ENCODE measurements at places on chromosomes 12 and 14.

GRCh38 chr14:26204728-26205479, 392.9 kb downstream of the NOVA1 start:
- no peak for DNase-seq

DNA sequence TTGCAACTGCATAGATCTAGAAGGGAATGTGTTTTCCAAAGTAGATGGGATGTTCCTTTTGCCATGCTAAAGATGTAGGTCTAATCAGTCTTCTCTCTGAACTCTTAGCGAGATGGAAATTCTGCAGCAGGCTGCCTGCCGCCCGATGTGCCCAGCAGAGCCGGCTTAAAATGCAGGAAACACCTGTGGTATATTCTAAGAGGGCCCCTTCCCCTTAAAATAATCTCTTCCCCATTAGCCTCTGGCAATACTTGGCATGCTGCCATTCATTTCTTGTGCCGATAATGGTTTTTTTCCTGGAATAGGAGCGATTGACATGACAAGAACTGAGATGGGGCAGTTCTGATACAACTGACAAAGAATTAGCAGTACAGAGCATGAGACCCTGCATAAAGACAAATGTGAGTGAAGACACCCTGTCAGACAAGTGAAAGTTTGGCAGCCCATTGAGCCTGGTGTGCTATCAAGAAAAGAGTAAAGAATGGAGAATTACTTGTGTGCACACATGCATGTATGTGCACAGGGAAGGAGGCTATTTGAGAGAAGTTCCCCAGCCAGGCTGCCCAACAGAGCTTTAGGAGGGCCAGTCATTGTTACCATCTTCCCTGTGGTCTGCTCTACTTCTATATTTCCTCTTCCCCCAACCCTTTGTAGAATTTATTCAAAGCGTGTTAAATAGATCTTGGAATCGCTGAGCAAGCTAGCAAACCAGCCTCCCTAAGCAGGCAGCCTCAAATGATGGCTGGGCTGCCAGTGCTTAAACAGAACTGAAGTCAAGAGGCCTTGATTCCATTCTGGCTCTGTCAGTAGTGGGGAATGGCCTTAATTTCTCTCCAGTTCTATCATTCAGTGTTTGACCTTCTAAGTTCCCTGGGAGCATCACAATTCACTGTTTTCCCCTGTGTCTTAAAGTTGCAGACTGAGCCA, 29.6 kb upstream of the NTF3 start:
- DNase-seq = no peak

DNA sequence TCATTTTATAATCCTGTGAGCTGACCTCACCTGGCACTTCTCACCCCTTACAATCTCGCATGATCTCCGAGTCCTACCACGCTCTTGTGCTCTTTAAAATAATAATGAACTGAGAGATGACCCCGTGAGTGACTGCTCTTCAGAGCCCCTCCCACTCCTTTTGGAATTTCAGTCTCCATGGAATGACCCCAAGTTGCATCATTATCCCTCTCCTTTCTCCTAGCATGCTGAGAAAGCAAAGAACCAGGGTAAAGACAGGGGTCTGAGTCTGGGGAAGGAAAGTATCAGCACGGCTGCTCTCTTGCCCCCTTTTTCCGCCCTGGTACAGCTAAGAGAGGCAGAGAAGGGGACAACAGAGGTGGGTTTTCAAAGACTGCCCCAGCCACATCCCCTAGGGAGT, 178.3 kb upstream of the PLEKHA5 start:
- no peak for DNase-seq

GRCh38 chr12:117499759-117500485, 138.5 kb upstream of the NOS1 start:
- no peak for DNase-seq

DNA sequence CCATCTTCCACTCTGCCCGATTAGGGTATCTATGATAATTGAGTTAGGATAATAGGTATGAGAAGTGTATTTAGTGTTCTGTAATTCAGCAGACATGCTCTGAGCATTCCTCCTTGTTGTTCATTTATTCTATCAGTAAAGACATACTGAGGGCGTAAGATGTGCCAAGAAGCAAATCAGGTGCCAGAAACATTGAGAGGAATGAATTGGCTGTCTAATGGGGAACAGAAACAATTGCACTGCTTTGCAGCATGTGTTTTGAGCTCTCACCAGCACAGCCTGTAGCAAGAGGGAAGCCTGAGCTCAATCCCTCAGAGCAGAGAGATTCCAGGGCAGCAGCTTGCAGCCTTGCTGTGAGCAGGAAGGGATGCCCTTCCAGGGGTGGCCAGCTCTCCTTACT, 589.3 kb downstream of the BCL11B start:
- no peak for DNase-seq

DNA sequence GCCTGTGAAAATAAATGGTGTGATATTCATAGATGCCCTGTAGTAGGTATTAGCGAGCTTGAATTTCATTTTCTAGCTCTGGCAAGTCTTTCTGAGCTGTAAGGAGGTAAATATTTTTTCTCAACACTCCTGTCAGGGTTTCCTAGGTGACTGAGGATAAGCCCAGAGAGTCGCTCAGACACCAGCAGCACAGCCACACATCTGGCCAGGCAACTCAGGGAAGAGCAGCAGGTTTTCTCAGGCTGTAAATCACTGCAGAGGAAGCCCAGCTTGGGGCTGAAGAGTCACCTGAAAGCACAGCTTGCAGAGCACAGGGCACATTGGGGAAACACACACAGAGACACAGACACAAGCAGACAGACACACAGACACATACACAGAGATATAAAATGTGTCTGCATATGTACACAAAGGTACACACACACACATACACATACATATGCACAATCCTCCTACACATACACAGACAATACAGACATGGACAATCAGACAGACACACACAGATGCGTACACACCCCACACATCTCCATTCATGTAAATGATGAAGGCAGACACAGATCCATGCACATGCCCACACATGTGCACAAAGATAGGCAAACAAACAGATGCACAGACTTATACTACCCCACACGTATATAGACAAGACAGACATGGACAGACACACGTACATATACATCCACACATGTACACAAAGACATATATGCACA, 232.0 kb upstream of the TMTC1 start:
- no peak for DNase-seq

DNA sequence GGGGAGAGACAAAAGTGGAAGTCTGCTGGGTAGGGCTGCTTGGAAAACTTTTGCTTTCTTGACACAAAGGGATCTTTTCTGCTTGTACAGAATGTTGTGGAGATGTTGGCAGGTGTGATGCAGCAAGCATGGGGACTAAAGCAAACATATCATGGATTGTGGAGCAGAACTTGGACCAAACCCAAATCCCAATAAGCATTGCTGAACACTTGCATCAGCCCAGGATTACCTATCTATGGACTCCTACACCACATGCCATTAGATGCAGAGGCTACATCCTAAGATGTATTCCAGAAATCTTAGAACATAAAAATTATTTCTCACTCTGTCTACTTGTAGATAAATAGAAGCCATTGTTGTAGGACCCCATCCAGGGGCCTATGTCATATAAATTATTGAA, 44.7 kb upstream of the RERG start:
- no peak for DNase-seq

DNA sequence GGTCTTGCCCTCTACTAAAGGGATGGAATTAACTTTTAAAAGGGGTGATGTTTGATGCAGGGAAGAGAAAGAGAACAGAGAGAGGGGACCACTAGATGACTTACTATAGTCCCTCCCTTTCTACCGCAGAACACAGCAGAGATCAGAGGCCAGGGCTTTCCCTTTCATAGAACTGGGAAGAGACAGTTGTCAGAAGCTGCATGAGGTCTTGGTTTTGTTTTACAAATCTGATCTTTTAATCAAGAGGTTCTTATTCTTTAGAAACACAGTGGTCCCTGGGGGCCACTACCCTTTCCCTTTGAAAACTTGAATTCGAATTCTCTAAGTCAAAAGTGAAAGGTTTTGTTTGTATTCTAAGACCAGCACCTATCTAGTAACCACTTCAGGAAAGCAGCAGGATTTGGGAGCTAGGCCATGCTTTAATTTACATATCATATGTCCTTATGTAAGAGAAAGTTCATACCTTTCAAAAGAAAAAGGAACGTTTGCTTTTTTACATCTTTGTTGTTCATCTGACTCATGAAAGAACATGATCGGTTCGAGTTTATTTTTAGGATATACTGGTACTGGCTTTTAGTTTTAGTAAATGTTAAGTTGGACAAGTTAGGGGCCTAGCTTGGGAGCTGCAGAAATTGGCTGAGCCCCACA, 6.3 kb downstream of the FBXL14 start:
- no peak for DNase-seq

Data from B cell (primary cell).